ENCODE measurements at places on chromosomes 1 and 21.

- DNase-seq: no peak
These were observed 237.9 kb downstream of the HLX start for GRCh38 chr1:221117133-221117532.

GRCh38 chr1:243842978-243843511 lies 7.0 kb downstream of the AKT3 start:
- DNase-seq: no peak

DNA sequence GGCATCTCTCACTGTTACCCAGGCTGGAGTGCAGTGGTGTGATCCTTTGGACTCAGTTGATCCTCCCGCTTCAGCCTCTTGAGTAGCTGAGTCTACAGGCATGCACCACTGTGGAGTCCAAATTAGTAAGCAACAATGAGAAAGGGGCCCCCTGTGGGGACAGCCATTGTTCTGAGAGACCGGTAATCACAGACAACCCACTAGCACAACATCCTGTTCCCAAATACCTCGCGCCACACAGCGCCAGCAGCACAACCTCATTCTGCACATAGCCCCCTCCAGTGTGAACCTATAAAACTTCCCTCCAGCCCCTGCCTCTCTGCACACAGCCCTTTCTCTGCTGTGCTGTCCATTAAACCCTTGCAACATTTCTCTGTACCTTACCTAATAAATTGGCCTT lies 226.4 kb downstream of the DYRK1A start:
- DNase-seq: no peak

DNA sequence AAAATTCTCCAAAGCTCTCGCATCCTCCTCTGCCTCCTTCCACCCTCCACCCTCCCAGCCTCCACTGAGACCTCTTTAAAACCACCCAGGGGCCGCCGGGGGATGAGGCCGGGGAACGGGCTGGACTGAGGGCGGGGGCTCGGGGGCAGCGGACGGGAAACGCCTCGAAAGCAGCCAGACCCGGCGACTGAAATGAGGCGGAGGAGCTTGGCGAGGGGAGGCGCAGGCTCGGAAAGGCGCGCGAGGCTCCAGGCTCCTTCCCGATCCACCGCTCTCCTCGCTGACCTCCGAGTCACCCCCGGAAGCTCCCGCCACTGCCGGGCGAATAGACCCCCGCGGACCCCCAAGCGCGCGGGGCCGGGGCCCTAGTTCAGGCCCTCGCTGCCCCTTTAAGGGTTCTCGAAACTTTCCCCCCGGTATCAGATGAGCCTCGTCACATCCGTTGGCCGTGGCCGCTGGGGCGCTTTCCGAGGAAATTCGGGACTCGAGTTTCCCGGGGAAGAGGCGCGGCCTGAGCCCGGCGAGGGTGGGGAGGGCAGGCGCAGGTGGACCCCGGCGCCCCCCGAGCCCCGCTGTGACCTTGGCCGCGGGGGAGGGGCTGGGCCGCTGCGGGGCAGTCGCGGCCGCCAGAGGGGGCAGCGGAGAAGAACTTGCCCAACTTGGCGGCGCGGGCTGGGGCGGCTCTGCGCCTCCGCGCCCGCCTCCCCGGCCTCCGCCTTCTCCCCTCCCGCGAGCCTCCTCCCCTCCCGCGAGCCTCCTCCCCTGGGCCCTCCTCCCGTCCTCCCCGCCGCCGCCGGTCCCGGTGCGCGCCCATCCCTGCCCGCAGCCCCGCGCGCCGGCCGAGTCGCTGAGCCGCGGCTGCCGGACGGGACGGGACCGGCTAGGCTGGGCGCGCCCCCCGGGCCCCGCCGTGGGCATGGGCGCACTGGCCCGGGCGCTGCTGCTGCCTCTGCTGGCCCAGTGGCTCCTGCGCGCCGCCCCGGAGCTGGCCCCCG lies at the start of gene BACE2:
BACE2 (plus strand) TSS at position 813 of the 995 bp plus-strand sequence; CDS start at position 917, 104 bp downstream.
- no peak for DNase-seq

GRCh38 chr1:1521331-1521730 lies 9.4 kb downstream of the ATAD3A start:
- no peak for DNase-seq

DNA sequence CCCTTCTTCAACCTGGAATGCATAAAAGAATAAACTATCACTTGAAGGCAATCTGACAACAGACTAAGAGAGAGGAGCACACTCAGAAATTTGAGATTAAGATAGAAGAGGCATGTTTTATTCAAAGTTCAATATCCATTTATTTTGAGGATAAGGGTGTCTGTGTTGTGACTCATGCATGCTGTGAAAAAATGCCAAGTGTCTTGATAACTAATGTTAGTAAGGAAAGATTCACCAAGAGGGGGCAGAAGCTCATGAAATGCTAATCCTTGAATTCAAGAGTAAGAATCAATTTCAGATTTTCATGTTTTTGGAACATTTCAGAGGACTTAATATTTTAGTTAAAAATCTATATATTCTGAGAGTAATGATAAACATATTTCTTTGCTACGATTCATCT lies 94.0 kb downstream of the IFI44 start:
- no peak for DNase-seq

DNA sequence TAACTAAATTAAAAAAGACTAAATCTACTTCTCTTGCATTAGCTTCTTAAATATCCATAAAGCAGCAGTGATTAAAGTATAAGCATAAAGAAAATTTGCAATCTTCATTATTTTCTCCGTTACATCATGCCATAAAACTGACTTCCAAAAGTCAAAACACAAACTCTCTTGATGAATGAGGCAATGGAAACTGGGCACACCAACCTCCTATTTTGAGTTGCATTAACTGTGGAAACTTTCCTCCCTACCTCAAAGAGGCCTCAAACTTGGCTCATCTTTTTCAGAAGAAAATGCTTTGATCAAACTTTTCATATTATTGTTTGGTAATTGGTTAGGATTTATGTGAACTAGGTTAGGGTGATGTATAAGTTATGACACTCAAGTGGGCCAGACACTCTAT lies 4.1 kb upstream of the BTG3 start:
- no peak for DNase-seq

GRCh38 chr1:37177230-37177864 lies 143.0 kb upstream of the GRIK3 start:
- no peak for DNase-seq

GRCh38 chr1:93612510-93612909 lies 69.1 kb downstream of the BCAR3 start:
- DNase-seq: no peak

GRCh38 chr1:6912518-6912917 lies 127.3 kb downstream of the CAMTA1 start:
- no peak for DNase-seq

DNA sequence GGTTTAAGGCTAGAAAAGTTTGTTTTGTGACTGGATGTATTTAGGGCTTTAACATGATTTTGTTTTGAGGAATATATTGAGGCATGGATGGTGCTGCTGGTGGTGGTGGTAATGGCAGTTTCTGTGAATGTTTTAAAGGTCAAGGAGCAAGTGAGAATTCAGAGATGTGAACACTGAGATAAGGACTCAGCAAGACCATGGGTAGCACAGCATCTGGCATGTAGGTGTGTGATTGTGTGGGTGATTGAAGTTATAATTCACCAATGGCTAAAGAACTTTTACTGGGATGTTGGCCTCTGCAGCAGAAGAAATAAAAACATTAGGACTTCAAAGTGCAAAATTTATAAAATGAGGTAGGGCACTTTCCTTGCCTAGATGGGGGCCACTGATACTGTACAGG lies 65.9 kb downstream of the MACF1 start:
- DNase-seq: no peak

GRCh38 chr1:204493145-204493983 lies 1.2 kb downstream of the PIK3C2B start:
- no peak for DNase-seq

- DNase-seq: no peak
These were observed 18.8 kb downstream of the CCSAP start for GRCh38 chr1:229323885-229324553.

DNA sequence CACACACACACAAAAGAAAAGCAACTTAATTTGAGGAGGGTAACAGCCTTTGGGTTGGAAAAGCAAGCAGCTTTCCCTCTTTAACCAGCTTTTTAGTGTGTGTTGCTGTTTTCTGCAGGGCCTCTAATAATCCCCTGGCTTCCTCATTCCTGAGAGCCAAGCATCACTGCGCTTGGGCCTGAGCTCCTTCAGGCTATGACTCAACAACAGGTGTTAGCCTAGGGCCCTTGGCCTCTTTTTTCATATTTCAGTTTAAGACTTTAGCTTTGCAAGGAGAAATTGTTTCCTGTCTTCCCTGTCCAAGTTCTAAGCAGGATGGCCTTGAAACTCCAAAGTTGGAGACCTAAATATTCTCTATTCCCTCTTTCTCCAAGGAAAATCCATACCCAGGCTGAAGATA lies 26.2 kb upstream of the SNX27 start:
- no peak for DNase-seq

- DNase-seq: no peak
These were observed 83.5 kb downstream of the INTS7 start for GRCh38 chr1:211951856-211952255.

- DNase-seq: no peak
These were observed 773 bp downstream of the CNST start for GRCh38 chr1:246566813-246567645.

- no peak for DNase-seq
These were observed 44.4 kb downstream of the DMRTB1 start for GRCh38 chr1:53503433-53504217.
